ENCODE measurements at places on chromosomes 3 and 15.

DNA sequence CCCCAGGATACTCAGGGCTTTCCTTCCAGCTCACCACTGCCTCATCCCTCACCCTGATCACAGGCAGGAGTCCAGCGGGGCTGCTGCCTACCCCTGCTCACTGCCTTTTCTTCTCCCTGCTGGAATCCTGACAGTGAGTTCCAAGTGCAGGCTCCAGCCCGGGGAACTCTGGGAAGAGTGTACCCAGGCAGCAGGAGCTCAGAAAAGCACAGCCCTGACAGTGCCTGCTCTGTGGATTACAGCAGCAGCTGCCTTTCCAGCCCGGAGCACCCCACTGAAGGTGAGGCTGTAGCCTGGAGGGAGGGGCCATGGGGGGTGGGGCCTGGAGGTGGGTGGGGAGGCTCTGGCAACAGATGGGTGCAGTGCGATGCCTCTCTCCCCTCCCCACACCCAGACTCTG, 6.1 kb upstream of the JMJD7 start:
- DNase-seq: no peak

DNA sequence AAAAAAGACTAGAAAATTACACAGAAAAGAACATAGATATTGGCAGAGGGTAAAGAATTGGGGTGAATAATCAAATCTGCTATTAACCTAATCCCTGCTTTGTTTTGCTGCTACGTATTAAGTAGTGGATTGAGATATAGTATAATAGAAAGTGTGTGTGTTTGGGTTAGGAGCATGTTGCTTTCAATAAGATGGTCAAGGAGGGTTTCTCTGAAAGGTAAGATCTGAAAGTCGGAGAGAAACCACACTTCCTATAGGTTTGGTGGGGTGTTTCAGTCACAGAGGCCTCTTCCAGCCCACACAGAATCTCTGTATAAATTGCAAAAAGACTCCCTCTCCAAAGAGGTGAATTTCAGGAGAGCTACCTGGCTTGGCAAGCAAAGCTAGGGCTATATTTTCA, 345.7 kb upstream of the SATB1 start:
- DNase-seq: no peak

- DNase-seq: no peak
These were observed 68.6 kb downstream of the TGFBR2 start for GRCh38 chr3:30675006-30675405.

DNA sequence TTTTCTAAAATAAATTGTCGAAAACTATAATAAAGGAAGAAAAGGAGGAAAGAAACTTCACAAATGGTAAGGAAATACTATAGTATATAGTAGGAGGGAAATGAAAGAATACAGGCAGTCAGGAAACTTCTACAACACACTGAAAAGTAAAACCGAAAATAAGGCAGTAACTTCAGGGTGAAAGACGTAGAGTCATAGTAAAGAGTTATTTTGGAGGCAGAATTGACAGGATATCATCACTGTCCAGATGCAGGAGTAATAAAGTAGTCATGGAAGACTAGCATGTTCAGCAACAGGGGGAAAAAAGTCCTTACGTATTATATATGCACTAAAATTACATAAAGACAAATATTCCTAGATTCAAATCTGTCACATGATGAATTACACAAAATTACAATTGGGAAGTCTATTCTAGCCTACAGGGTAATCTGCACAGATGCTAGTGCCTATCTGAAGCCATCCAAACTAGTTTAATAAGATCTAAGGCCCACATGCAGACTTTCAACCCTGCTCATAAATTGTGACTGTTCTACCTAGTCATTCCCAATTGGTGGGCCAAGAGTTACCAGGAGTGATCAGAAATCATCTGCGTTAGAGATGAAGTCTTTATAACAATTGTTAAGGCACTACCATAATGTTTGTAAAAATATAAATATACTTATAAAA, 14.0 kb downstream of the VPS13C start:
- no peak for DNase-seq

DNA sequence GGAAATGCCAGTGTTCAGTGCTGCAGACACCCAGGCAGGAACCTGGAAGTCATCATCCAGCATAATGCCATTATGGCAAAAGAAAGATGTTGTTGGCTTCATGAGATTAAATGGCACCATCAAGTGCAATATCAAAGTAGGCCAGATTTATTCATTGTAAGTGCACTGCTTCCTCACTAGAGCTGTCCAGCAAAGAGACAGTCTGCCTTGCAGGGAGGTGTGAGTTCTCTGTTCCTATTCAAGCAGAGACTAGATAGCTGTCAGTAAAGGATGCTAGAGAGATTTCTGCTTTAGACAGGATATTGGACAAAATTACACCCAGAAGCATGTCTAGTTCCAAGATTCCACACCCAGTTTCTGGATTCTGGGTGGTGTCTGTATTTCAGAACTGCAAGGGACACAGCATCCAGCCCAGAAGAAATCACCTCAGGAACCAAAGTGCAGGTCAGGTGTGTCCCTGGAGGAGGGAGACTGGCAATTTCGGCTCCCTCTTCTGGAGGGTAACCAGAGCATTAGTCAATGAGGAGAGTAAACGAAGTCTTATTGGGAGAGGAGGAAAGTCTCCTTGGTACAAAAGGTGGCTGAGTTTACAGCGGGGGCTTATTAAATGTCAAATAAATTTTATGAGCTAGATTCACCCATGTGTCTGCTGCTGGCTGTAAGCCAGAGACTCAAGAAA, 377.3 kb downstream of the EPHB1 start:
- DNase-seq: no peak

DNA sequence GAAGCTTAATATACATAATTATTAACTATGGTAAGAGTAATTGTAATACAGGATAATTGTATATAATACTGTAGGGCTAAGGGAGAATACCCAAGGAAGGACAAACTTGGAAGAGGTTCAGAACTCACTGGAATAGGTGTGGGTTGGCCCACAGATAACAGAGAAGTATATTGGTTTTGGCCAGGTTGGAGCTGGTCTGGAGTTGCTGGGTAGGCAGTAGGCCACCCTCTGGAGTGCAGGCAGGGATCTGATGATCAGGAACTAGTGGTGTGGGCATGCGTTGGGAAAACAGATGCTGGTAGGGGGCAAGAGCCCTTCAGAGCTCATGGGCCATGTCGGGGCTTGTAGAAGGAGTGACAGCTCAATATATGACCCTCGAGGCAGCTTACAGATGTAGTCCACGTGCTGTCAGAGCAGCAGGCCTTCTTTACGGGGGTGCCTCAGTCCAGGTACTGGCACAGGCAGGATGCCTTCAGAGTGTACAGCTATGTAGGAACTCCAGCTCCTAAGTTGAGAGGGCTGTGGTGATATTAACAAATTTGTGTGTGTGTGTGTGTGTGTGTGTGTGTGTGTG, 12.4 kb downstream of the IREB2 start:
- DNase-seq: no peak

All from left renal pelvis (tissue), 4 donors.